ENCODE measurements at places on chromosomes 4 and X.

GRCh38 chr4:152281822-152282221 is 254.1 kb downstream of the FBXW7 start:
- DNase-seq = no peak

DNA sequence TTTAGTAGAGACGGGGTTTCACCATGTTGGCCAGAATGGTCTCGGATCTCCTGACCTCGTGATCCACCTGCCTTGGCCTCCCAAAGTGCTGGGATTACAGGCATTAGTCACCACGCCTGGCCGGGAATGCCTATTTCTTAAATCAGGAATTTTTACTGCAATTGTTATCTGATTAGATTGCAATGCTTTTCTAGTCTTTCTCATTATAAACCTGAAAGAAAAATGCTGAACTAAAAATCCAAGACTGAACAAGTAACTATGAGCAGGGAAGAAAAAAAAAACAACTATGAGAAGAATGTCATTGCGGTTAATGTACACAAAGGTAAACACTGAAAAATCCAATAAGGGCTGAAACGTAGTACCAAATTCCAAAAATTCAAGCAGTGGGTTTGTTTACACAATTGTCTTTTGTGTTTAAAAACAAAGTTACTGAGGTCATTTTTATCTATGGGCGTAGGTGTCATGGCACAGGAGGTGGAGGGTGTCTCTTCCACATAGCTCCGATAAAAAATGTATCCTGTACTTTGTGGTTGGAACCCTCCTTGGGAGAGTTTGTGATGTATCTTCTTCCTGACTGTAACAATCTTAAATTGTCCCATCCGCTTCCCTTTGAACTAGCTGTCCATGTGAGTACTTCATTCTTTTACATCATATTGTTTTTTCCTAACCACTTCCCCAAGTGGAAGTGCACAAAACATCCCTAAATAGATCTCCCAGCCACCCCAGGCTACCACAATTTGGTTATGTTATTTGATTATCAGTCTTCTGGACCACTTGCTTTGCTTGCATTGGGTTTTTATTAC is 11.1 kb upstream of the TMEM156 start:
- DNase-seq = no peak

GRCh38 chr4:78612398-78613178 is 61.0 kb downstream of the ANXA3 start:
- DNase-seq = peak; percentile 22

DNA sequence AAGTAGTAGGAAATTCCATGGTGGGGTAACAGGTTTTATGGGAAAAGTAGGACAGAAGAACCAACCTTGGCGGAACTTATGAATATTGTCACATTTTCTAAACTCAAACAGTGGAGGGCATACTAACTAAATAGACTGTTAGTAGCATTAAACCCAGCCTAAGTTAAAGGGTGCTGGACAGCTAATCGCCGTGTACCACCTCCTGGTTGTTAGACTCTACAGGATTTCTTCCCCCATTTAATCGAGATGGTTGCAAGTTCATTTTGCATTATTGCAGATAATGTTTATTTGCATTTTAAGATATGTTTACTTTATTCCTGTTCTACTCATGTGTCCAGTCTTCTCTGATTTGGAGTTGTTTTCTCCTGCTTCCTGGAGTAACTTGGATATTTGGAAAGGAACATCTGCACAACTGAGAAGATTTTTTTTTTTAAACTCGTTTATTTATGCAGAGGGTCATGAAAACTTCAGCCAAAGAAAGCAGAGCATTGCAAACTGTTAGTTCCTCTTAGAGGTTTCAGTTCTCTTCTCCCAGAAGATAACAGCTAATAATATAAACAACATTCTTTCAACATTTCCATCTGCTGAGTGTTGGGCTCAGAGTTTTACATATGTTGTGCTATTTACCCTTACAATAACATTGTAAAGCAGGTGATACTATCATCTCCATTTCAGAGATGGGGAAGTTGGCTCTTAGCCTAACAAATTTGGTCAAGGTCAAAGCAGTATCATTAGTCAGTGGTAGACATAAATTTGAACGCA is 51.5 kb upstream of the TBC1D9 start:
- no peak for DNase-seq

DNA sequence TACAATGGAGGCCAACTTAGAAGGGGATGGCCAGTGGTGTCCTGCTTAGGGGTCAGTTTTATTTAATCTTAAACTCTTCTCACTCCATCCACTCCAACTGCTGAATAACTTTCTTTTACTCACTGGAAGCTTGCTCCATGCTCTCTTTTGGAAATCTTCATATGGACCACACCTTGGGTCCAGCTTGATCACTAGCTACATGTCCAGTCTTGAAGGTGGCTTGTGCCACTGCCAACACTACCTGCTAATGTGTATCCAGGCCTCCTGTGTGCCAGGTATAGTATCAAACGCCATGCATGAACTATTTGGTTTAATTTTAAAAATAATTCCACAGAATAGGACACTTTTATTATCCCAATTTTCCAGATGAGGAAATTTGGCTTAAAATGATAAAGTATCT is 37.0 kb upstream of the KDR start:
- no peak for DNase-seq

All from amniotic stem cell (primary cell).